CD4-positive, alpha-beta T cell treated with Interleukin-2 at 100 ng/mL for 4 hours (primary cell): ENCODE measurements at places on chromosomes 16 and 17.

GRCh38 chr16:80014241-80014939 is 413.9 kb upstream of the MAF start:
- no peak for DNase-seq

- no peak for DNase-seq
Measured at GRCh38 chr16:56910112-56910511, 21.8 kb upstream of the HERPUD1 start.

- DNase-seq: no peak
Measured at GRCh38 chr16:56409195-56409594, 16.1 kb downstream of the AMFR start.

DNA sequence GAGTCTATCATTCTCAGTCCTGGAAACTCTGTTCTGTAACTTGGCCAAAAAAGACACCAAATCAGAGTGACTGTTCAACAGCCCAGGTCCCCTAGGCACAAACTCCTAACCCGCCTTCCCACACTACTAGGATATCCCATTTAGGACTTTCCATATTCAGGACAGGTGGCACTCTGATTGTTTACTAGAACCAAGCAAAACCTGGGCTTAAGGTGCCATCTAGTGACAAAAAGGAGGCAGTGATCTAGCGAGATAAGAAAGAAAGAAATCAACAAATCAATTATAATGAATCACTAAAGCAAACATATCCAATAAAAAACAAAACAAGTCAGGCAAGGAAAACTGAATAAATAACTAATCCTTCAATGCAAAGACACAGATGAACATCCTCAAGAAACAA is 203.9 kb downstream of the CEP112 start:
- DNase-seq: no peak

- DNase-seq: no peak
Measured at GRCh38 chr17:77308861-77309726, 168.3 kb downstream of the SEC14L1 start.

GRCh38 chr17:8119581-8120519 is 1.5 kb upstream of the ALOXE3 start:
- DNase-seq: peak; percentile 90

- no peak for DNase-seq
Measured at GRCh38 chr16:59697761-59698160, 963.6 kb upstream of the GOT2 start.

DNA sequence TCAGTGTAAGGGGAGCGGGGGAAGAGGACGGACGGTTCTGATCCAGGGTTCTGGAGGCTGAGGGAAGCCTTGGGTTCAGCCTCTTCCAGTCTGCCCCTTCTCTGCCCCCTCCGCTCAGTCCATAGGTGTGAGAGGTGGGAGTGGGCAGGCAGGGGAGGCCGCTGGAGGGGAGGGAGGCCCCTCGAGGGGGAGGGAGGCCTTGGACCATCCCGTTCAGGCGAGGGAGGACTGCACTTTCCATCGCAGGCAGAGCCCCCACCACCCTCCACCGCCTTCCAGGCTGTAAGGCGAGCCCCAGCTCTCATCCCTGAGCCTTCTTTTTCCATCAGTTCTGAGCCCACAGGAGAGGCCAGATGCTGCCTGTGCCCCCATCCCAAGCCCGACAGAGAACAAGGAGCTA is 4.2 kb upstream of the AXIN1 start:
- no peak for DNase-seq

DNA sequence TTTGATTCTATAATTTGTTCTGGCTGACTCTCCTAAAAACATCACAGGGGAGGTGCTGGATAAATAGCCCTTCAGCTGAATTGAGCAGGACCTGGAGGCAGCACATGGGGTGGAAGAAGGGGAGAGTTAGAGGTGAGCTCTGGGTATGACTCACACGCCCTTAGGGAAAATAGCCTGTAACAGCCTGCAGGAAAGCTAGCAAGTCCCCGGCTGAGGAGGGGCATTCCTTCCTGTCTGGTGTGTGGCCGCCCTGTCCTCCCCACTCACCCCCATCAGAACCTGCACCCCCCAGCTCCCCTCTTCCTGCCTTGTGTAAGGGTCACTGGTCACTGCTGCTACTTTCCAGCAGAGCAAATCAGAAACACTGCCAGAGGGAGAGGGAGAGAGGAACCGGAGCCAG is 187.4 kb downstream of the C16orf95 start:
- DNase-seq: no peak

GRCh38 chr16:82884320-82884898 is 257.6 kb downstream of the CDH13 start:
- DNase-seq: no peak

- no peak for DNase-seq
Measured at GRCh38 chr17:61157246-61157886, 242.3 kb upstream of the TBX2 start.

DNA sequence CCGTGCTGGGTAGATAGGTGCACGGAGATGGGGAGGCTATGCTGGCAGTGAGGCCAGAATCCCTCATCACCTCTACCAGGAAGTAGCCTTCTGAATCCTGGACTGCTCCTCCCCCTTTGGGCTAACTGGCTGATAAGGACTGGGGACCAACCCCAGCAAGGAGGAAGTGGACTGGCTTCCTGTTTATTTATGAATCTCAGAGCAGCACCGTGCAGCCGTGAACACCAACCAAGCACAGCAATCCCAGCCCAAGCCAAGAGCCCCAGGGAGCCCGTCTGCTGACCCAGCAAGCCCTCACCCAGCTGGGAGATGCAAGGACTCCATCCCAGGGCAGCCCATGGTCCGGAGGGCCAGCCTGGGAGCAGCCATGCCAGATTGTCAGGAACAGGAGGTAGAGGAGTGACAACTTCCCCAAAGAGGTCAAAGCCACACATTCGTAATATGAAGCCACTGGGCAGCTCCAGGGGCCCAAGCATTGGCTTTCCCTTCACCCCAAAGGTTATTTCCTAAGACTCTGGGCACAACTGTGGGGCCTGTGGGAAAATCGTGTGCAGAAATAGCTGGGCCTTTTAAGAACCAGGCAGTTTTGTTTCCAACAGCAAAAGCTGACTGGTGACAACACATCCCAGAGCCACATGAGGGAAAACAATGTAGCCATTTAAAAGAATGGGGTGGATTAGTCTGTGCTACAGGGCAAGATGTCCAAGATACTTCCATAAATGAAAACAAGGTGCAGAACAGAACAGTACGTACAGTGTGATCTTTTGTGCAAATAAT is 23.9 kb downstream of the PHB1 start:
- DNase-seq: peak; percentile 22

DNA sequence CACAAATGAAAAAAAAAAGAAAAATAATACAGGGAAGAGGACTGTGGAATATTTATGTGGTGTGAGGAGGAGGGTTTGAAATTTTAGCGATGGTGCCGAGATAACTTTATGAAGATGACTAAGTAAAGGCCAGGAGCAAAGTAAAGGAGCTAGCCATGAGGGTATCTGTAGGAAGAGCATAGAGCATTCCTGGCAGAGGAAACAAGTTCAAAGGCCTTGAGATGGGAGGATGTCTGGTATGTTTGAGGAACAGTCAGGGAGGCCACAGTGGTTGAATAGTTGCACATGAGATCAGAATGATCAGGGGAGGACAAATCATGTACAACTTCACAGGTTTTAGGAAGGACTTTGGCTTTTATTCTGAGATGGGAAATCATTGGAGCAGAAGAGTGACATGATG is 4.2 kb downstream of the CYB5B start:
- DNase-seq: no peak

DNA sequence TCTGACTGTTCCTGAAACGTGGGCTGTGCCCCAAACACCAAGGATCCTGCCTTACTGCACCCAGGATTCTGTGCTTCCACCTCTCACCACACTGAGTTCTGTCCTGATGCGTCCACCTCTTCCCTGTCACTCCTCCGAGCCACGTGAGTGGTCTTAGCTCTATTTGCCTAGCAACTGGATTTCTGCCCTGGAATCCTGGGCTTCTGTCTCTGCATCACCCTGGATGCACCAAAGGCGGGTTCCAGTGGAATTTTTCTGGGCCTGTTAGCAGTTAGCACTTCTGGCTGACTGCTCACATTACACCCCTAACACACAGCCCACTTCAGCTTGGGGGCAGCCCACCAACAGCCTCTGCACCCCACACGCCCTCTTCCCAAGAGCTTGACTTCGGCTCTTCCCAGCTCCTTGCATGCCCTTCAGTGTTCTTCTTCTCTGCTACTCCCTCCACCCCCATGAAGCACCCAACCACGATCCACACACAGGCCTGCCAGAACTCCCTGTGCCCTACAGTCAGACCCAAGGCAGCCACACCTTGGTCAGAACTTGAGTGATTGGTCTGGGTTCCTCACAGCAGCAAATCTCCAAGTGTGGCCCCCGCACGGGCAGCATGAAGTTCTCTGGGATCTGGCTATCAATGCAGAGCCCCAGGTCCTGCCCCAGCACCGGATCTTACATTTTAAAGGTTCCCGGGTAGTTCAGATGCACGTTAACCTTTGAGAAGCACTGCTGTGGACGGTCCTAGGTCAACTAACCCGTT is 129.8 kb upstream of the RCVRN start:
- no peak for DNase-seq

DNA sequence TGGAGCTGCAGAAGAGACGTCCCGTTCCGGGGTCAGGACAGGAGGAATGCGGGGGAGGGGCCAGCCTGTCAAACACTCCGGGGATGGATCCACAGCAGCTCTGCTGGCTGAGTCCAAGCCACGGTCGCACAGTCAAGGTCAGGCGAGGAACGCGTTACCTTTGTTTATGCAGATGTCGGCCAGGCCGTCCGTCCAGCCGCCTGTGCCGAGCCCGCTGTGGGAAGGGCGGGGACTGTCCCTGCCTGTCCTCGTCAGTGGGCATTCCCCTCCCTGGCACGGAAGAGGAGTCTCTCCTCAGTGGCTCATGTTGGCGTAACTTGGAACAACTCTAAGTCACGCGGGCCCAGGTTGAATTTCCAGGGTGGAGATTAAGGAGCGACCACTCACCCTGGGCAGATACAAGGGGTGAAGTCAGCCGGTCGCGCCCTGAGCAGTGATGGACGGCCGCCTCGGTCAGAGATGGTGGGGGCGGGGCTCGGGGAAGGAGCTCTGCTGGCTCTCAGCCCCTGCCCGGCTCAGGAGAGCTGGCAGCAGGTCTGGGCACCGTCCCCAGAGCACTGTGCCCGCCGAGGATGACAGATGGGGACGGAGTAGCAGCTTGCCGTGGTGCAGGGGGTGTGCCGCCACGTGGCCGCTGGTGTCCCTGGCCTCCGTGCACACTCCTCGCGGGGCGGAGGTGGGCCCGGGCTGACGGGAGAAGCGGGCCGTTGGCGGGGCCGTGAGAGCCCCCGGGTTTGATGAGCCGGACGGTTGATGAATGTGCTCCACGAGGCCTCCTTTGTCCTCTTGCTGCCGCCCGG is 7.3 kb downstream of the CACNA1H start:
- no peak for DNase-seq

GRCh38 chr16:69818891-69819545 is 56.9 kb downstream of the WWP2 start:
- DNase-seq: no peak

DNA sequence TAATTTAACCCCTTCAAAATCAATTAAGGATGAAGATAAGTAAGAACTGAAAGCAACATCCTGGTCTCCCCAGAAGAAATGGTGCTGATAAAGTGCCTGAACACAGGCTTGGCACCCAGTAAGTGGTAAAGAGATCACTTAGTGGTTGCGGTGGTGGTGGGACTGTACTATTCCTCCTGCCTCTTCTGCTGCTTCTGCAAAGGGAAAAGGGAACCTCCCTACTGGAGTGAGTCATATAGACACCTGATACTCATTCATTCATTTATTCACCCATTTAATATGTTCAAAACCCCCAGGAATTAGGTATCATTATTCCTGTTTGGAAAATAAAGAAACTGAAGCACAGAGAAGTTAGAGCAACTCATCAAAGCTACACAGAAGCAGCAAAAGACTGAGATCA is 60.6 kb downstream of the CDYL2 start:
- no peak for DNase-seq

GRCh38 chr17:77619851-77620250 is 338.7 kb upstream of the TNRC6C start:
- DNase-seq: no peak

DNA sequence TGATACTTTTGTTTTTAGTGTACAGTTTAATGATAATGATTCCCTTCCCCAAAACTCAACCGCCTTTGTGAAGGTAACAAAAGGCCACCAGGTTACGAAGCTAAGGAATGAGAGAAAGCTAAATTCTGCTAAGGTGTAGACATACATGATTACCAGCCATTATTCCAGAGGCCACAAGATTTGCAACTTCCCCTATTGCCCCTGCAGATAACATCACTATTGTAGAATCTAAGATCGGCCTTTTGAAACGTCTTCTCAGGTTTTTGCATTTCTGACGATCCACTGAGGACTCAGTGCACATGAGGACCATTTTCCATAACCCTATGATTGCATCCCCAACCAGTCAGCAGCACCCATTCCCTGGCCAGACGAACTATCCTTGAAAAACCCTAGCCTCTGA is 33.9 kb upstream of the SNN start:
- no peak for DNase-seq

DNA sequence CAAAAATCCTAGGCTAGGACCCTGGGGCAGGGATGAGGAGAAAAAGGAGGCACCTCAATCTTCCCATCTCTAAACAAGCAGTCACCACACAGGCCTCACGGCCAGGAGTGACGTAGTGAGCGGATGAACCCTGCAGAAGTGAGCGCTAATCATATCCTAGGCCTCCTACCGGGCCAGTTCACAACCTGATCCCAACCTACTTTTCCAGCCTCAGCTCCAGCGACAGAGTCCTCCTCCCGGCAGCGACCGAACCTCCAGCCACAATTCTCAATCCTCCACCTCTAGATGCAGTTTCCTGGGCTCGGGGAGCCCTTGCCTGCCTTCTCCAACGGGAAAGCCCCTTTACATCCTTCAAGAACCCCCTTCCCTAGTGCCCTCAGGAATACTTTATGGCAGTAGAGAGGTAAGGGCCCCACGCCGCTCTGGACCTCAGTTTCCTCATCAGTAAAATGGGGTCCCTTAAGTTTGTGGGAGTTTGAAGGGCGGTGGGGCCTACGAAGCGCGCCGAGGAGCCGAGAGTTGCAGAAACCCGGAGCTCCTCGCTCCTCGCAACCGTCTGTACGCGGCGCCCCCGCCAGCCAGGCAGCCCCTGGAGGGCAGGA is 1.4 kb downstream of the ZNF668 start:
- DNase-seq: peak; percentile 26

DNA sequence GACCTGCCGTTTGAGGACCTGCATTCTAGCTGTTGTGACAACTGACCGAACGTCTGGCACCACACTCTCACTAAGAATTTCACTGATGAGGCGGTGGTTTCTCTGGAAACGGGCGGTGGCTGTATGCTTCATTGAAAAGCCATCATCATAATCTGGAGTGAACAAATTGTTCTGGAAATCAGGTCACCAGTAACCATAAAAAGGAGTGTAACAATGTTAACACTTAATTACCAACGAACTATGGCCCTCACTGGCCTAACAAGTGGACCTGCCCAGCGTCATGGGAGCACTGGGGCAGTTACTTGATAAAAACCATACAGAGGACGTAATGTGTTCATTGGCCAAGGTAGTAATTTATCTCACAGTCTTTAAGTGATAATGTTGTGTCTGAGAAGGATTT is 15.4 kb downstream of the SMARCE1 start:
- no peak for DNase-seq
